ENCODE measurements at places on chromosomes 6 and 20.

DNA sequence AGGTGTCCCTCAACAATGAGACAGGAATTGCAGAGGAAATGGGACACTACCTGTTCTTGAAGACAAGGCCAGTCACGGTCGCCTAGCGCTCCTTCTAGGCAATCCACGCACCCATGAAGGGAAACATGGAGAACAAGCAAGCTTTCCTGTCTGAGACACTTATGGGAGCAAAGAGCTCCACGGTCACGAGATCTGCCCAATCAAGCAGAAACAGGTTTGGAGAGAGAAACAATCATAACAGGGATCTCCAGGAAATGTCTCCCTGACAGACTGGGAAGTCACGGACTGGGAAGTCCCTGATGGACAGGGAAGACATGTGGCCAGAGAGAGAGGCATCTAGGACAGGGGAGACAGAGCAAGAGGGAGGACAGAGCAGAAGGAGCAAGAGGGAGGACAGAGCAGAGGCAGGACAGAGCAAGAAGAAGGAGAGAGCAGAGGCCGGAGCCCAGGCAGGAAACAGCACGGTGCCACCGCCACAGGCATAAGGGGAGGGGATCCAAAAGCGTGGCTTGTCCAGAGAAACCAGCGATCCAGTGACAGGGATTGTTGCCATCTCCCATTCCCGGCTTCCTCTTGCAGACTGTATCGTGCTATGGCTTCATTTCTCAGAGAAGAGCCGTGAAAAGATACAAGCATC lies 167.8 kb upstream of the ZNF337 start:
- no peaks in the 10 kb centered on the region for H3K36me3 ChIP-seq
- H3K4me1 ChIP-seq: peaks cover 25% of the 10 kb centered on the region
- no peak overlapping the region for H3K27ac ChIP-seq

DNA sequence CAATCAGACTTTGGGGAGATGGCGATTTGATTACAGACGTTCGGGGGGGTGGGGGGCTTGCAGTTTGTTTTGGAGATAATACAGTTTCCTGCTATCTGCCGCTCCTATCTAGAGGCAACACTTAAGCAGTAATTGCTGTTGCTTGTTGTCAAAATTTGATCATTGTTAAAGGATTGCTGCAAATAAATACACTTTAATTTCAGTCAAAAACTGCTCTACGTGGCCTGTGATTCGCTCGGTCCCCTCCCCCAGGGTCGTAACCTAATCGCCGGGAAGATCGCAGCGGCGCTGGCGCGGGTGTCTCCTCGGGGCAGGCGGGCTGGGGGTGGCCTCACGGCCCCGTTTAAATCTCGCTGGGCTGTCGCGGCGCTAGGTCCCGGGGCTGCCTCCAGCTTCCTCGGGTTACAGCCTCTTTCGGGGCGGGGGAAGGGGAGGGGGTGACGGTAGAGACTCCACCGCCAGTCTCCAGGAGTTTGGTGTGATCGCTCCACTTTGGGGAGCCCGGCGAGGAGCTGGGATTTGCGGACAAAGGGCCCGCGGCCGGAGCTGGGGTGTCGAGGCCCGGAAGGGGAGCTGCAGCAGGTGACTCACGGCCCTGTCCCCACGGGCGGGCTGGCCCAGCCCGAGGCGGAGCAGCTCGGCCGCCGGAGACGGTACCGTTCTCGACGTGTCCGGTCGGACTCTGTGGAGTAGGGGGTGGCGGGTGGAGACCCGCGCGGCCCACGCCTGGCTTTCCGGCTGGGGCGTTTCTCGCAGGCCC lies 4.2 kb downstream of the FOXC1 start:
- peaks cover 61% of the 10 kb centered on the region for H3K27me3 ChIP-seq
- peaks cover 10% of the 10 kb centered on the region for H3K4me1 ChIP-seq
- no peak for DNase-seq
- H3K27ac ChIP-seq: no peak overlapping the region

- no peaks in the 10 kb centered on the region for H3K36me3 ChIP-seq
- peaks cover 2% of the 10 kb centered on the region for H3K4me1 ChIP-seq
- H3K4me3 ChIP-seq: no peak overlapping the region
- DNase-seq: no peak
- no peak overlapping the region for H3K27ac ChIP-seq
These were observed 56.5 kb upstream of the SIRPA start for GRCh38 chr20:1838556-1839279.

- no peak overlapping the region for H3K4me3 ChIP-seq
- H3K36me3 ChIP-seq: no peaks in the 10 kb centered on the region
- peaks cover 4% of the 10 kb centered on the region for H3K4me1 ChIP-seq
- peaks cover 12% of the 10 kb centered on the region for H3K27me3 ChIP-seq
These were observed 118.7 kb upstream of the GJE1 start for GRCh38 chr6:142013875-142014495.

- H3K36me3 ChIP-seq: peaks cover 6% of the 10 kb centered on the region
- no peak overlapping the region for H3K4me3 ChIP-seq
- H3K27me3 ChIP-seq: no peaks in the 10 kb centered on the region
- no peak overlapping the region for H3K27ac ChIP-seq
These were observed 127.9 kb downstream of the CDK19 start for GRCh38 chr6:110687326-110687725.

DNA sequence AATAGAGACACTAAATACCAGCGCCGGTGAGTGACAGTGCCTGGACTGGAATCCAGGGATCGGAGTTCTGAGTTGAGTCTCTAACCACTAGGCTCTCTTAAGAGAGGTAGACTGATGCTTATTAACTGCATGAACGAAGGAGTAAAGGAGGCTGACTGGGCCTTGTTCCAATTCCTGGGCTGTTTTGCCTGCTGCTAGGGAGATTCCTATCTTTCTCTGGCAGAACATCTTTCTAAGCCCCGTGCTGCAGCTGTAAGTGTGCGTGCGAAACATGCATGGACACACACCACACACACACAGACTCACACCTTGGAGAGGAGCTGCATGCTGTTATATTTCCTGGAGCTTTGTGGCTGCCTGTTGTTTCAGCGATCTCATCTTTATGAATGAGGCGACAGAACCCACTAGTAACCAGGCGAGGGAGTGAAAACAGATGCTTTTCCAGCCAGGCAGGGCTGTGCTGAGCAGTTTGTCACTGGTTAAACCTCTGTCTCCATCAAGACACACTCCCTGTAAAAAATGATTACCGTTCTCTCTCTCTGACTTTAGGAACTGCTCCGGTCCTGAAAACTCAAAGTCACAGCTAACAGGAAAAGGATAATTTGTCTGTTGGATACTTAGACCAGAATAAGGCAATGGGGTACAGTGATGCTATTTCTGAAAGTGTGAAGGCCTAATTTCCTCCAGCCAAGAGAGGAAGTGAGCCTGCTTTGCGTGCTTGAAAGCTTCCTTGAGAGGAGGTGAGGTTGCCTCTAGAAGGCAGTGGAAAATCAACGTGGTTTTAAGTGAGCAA lies 157.4 kb upstream of the ZNF217 start:
- no peaks in the 10 kb centered on the region for H3K27me3 ChIP-seq
- H3K36me3 ChIP-seq: peaks cover 2% of the 10 kb centered on the region
- H3K27ac ChIP-seq: peak overlapping the region; percentile 91
- H3K4me3 ChIP-seq: peak overlapping the region; percentile 57
- peaks cover 68% of the 10 kb centered on the region for H3K4me1 ChIP-seq

GRCh38 chr6:14226051-14226660 lies 108.6 kb downstream of the CD83 start:
- H3K4me3 ChIP-seq: no peak overlapping the region
- H3K36me3 ChIP-seq: peaks cover 18% of the 10 kb centered on the region
- DNase-seq: no peak
- no peaks in the 10 kb centered on the region for H3K27me3 ChIP-seq

DNA sequence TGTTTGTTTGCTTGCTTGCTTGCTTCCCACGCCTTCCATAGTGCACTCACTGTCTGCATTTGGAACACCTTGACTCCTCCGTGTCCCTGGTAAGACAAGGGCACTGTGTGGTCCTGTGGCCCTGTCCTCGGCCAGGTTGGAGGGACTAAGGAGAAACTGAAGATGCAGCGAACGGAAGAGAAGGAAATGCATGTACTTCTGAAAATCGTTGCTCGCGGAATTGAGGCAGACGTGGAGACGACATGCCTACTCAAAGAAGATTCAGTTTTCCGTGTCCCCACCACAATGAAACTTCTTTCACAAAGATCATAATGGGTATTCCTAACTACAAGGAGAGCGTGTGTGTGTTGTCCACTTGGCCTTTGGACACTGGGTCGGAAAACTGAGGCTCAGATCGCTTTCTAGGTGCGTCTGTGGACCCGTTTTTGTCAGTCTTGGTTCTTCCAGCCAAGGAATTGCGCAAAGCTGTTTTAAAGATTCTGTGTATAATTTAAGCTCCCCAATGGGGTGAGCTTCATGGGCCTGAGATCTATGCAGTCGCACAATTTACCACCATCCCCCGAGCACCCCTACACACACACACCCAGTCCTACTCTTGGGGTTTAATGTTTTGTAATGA lies 120.4 kb upstream of the ZNF184 start:
- no peak overlapping the region for H3K4me3 ChIP-seq
- no peak overlapping the region for H3K27ac ChIP-seq
- H3K36me3 ChIP-seq: no peaks in the 10 kb centered on the region
- no peaks in the 10 kb centered on the region for H3K4me1 ChIP-seq
- no peak for DNase-seq

GRCh38 chr6:17933716-17934115 lies 53.7 kb downstream of the KIF13A start:
- H3K4me1 ChIP-seq: no peaks in the 10 kb centered on the region
- no peak overlapping the region for H3K27ac ChIP-seq
- H3K36me3 ChIP-seq: no peaks in the 10 kb centered on the region
- DNase-seq: no peak
- H3K4me3 ChIP-seq: no peak overlapping the region

DNA sequence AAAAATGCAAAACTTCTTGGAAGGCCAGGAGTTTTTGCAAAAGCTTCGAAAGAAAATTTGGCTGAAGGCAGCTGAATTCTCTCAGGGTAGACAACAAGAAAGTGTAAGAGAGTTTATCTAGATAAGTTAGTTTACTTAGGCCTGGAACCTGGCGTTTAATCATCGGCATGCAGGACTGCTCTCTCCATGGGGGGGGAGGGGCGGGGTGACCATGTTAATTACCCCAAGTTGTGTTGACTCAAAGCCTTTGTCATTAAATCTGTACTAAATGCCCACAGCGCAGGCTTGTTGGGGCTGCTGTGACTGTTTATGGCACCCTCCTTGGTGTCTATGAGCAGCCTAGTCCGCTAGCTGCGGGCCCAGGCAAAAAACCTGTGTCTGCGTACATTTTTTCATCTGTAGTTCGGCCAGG lies 20.1 kb upstream of the ZNF451 start:
- no peak for DNase-seq
- H3K36me3 ChIP-seq: peaks cover 18% of the 10 kb centered on the region
- no peaks in the 10 kb centered on the region for H3K27me3 ChIP-seq
- H3K4me3 ChIP-seq: no peak overlapping the region
- H3K4me1 ChIP-seq: peaks cover 3% of the 10 kb centered on the region

DNA sequence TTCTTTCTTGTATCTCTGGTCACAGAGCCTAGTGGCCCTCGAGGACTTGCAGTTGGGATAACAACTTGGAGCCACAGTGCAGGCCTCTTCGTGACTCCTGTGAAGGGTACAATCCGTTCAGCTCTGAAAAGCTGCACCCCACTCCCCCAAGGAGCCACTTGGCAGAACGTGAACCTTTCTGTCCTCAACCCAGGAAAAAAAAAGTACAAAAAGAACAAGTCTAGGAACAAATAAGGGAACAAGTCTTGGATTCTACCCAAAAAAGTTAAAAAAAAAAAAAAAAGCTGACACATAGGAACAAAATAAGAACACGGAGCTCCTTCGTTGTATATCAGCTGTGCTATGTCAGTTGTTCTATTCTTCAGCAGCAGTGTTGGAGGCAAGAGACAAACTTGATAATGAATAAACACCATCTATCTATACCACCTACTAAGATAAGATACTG lies 77.9 kb upstream of the TULP1 start:
- H3K4me1 ChIP-seq: peaks cover 36% of the 10 kb centered on the region
- no peak overlapping the region for H3K4me3 ChIP-seq
- H3K36me3 ChIP-seq: peaks cover 37% of the 10 kb centered on the region
- DNase-seq: no peak
- H3K27ac ChIP-seq: peak overlapping the region; percentile 20
- H3K27me3 ChIP-seq: no peaks in the 10 kb centered on the region

DNA sequence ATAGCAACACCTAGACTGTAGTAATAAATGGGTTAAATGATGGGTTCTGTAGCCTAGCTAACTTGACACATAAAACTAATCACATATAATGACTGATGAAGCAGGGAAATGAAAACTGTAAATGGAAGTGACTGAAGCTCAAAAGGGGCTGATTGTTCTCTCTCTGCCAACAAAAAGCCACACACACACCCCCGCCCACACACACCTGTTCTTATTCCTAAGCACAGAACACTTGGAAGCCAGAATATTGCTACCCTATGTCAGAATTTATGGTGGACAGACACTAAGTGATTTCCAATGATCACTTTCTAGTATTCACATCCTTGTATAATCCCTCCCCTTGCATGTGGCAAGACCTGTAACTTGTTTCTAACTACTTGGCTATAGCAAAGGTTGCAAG lies 603.5 kb downstream of the UTRN start:
- no peak overlapping the region for H3K4me3 ChIP-seq
- H3K36me3 ChIP-seq: no peaks in the 10 kb centered on the region
- no peak for DNase-seq
- H3K27ac ChIP-seq: no peak overlapping the region

- no peaks in the 10 kb centered on the region for H3K4me1 ChIP-seq
- H3K36me3 ChIP-seq: no peaks in the 10 kb centered on the region
These were observed 98.6 kb downstream of the CDH4 start for GRCh38 chr20:61350500-61351250.

DNA sequence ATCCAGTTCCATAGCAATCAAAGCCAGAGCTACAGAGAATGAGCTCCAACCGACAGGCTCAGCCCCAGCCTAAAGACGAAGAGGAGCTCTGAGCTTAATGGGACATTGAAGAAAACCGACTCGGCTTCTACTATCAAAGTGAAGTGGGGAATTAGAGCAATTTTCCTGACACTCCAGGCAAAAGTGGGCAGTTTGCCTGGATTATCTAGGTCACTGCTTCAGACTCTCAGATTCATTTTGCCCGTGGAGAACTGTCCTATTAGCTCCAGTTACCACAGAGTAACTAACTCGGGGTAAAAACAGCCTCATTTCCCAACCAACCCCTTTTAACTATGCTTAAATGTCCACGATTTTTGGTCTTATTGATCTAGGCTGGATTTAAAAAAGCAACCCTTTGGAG lies 592.1 kb upstream of the NRSN1 start:
- H3K36me3 ChIP-seq: no peaks in the 10 kb centered on the region
- no peaks in the 10 kb centered on the region for H3K27me3 ChIP-seq
- no peak for DNase-seq
- no peak overlapping the region for H3K27ac ChIP-seq
